Activated effector memory CD4-positive, alpha-beta T cell treated with Interleukin-2 at 50 U/mL for 16 hours (primary cell): ENCODE measurements at places on chromosomes 16 and 17.

DNA sequence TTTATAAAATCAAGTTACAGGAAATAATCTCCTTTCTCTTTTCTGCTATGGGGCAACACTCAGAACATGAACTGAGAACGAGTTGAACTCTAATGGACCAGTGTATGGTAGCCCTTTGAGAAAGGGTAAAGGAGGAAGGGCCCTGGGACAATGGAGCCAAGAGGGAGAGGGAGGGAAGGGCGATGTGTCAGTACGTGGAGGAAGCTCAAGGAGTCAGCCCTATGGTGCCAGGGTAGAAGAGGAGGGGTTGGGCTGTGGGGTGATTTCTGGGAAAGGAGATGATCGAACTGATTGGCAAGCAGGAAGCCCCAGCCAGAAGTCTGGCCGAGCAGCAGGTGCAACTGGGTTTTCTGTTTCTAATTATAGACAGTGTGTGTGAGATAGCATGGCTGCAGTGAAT, 4.3 kb upstream of the WIPI1 start:
- DNase-seq: no peak

GRCh38 chr16:88894681-88895300, 28.3 kb upstream of the PABPN1L start:
- no peak for DNase-seq

DNA sequence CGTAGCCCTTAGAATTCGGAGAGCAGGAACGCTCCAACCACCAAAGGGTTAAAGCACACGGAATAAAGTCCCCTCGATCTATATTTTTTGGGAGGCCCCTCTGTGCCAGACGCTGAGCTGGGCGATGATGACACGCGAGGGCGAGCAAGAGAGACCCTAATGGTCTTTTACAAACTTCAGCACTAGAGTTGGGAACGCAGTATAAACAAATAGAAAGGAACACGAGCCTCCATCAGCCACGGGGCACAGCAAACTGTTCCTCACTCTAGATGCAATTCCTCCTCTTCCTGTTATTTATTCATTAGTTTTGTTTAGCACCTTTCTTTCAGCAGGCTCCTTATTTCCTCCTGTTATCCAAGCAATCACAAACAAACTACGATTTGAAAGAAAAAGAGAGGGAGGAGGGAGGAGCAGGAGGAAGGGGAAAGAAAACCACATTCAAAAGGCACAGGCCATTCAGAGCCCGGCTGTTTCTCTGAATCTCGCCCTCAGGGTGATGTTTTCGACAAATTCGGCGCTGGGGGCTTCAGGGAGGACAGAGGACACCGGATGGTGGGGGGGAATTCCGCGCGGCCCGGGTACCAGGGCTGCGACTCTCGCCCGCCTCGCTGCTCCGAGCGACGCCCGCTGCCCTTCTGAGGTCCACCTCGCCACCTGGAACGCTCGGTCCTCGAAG, 1.6 kb downstream of the TOX3 start:
- DNase-seq: no peak

DNA sequence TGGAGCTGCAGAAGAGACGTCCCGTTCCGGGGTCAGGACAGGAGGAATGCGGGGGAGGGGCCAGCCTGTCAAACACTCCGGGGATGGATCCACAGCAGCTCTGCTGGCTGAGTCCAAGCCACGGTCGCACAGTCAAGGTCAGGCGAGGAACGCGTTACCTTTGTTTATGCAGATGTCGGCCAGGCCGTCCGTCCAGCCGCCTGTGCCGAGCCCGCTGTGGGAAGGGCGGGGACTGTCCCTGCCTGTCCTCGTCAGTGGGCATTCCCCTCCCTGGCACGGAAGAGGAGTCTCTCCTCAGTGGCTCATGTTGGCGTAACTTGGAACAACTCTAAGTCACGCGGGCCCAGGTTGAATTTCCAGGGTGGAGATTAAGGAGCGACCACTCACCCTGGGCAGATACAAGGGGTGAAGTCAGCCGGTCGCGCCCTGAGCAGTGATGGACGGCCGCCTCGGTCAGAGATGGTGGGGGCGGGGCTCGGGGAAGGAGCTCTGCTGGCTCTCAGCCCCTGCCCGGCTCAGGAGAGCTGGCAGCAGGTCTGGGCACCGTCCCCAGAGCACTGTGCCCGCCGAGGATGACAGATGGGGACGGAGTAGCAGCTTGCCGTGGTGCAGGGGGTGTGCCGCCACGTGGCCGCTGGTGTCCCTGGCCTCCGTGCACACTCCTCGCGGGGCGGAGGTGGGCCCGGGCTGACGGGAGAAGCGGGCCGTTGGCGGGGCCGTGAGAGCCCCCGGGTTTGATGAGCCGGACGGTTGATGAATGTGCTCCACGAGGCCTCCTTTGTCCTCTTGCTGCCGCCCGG, 7.3 kb downstream of the CACNA1H start:
- no peak for DNase-seq

GRCh38 chr16:12062343-12063003, 85.9 kb downstream of the SNX29 start:
- DNase-seq: no peak
